Astrocyte of the hippocampus (primary cell): ENCODE measurements at places on chromosomes 4 and X.

DNA sequence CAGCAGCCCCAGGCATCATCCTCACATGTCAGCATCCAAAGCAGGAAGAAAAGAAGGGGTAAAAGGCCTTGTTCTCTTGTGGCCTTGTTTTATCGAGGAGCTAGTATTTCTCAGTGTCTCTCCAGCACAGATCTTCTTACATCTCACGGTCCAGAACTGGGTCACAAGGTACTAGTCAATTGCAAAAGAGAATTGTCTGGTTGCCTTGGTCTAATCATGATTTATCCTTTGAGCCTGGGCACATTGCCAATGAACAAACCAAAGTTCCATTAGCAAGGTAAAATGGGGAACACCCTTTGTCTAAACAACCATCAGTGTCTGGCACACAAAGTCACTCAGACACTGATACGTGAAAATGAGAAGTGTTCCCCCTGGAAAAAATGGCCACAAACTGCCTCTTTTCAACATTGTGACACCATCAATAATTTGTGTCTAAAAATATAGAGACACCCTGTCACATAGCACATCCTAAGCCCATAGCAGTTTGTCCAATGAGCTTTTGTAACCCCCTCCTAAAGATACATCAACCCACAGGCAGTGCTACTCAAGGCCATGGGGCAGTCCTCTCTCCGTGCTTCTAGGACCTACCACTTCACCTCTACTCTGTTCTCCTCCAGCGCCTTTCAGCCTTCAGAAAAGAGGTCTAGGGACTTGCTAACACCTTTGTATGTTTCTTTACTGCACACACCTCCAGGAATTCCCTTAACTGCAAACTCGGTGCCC, 534.4 kb downstream of the MID1IP1 start:
- peak; percentile 12 for DNase-seq

DNA sequence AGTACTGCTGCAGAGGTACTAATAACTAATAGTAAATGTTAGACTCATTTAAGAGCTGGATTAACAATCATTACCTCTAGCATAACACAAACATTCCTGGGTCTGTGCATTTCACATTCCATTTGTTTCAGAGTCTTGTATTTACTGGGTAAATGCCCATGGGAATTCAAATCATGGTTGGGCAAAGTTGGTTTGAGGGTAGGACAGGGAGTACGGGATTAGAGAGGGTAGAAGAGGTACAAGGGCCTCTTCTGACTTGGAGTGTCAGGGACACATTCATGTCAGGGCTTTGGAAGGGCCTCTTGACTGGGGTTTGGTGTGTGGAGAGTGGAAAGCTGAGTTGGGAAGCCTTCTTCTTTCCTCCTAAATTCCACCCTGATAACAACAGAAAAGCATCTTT, 65.9 kb downstream of the WWC2 start:
- peak; percentile 50 for DNase-seq

DNA sequence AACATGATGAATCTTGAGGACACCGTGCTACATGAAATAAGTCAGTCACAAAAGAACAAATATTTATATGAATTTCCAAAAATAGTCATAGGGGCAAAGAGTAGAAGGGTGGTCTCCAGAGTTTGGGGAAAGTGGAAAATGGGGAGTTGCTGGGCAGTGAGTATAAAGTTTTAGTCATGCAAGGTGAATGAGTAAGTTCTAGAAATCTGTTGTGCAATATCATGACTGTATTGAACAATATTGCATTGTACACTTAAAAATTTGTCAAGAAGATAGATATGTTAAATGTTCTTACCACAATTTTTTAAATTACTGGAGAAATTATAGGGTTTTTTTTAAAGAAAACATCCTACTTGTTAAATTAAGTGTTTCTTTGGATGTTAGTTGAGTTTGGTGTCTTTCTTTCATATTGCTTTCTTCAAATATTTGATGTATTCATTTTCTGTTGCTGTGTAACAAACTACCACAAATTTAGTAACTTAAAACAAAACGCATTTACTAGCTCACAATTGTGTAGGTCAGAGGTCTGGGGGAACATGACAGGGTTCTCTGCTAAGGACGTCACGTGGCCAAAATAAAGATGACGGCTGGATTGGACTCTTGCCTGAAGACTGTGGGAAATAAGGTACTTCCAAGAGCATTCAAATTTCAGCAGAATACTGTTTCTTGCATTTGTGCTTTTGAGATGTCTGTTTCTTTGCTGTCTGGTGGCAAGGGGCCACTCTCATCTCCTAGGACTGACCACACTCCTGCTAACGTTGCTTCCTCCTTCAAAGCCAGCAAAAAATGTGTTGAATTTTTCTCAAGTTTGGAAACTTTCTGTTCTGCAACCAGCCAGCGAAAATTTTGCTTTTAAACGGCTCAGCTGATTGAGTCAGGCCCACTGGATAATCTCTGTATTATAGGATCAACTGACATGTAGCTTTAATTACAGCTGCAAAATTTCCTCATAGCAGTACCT, 76.7 kb downstream of the CPEB2 start:
- DNase-seq: no peak

- DNase-seq: no peak
Measured at GRCh38 chrX:102883491-102883890, 53.6 kb upstream of the RAB40AL start.

- DNase-seq: peak; percentile 79
Measured at GRCh38 chr4:169485791-169486742, 126.3 kb downstream of the NEK1 start.

DNA sequence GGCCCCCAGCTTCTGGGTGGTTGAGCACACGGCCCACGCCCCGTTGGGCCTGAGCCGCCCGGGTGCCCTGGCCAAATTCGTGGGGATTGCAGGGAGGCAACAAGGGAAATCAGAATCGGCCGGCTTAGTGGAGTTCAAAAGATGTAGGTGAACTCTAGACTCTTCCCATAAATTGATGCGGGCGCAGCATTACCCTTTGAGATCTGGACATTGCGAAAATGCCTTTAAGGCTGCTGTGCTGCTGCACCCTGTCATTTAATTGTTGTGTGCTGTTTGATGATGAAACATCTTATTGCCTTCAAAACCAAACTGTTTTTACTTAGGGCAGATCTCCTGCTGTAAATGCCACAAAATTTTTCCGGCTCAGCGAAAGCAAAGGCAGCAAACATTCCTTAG, 409 bp upstream of the MPP1 start:
- peak; percentile 52 for DNase-seq

GRCh38 chrX:41352329-41352838, 18.4 kb downstream of the DDX3X start:
- no peak for DNase-seq

- no peak for DNase-seq
Measured at GRCh38 chr4:119106036-119107000, 29.3 kb upstream of the MYOZ2 start.

DNA sequence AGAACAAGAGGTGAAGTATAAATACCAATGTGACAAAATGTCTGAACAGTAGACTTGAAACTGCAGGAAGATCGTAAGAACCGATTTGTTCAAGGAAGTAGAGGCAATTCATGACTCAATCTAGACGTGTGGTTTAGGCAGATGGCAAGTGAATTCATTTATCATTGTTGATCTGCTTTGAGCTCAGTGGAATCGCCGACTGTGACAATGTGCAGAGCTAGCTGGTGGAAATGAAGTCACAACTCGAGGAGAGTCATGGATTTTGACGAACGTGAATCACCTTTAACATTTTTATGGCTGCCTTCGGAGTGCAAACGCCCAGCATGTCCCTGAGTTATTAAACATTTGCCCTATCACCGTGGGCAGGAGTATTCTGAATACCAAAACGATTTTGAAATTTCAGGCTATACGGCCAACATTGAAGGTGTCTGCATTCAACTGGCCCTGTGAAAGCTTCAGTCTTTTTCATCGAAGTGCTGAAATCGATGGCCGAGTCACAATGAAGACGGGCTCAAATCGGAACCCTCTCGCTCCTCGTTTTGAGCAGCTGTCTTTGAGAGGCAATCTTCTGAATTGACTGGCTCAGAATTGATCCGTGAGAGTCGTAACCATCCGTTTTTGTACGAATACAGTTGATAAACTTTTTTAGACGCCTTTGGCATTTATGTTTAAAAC, 689 bp upstream of the OGT start:
- DNase-seq: peak; percentile 28

- DNase-seq: no peak
Measured at GRCh38 chr4:24781999-24782745, 13.2 kb upstream of the SOD3 start.

DNA sequence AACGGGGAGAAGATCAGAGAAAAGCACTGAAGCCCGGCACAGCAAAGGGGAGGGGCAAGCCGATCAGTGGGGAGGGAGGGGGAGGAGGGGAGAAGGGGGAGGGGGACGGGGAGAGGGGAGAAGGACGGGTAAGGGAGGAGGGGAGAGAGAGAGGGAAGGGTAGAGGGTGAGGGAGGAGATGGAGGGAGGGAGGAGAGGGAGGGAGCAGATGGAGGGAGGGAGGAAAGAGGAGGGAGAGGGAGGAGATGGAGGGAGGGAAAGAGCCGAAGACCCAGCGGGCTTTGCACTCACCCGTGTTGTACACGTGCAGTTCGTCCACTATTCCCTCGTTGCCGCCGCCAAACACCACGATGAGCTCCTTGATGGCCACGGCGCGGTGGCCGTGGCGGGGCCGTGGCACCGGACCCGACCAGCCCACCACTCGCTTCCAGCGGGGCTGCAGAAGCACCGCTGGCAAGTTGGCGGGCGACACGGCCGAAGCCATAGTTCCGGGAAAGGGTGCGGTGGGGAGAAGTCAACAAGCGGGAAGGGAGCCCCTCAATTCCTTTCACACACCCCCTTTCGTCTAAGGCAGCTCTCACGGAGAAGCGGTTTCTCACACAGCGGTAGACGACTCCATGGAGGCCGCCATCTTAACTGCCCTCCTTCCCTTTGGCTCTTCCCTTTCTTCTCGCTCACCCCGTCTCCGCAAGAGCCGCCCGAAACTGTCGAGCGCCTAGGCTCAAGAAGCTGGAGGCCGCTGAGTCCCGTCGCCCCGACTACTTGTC, 1.1 kb downstream of the HCFC1 start:
- peak; percentile 71 for DNase-seq

DNA sequence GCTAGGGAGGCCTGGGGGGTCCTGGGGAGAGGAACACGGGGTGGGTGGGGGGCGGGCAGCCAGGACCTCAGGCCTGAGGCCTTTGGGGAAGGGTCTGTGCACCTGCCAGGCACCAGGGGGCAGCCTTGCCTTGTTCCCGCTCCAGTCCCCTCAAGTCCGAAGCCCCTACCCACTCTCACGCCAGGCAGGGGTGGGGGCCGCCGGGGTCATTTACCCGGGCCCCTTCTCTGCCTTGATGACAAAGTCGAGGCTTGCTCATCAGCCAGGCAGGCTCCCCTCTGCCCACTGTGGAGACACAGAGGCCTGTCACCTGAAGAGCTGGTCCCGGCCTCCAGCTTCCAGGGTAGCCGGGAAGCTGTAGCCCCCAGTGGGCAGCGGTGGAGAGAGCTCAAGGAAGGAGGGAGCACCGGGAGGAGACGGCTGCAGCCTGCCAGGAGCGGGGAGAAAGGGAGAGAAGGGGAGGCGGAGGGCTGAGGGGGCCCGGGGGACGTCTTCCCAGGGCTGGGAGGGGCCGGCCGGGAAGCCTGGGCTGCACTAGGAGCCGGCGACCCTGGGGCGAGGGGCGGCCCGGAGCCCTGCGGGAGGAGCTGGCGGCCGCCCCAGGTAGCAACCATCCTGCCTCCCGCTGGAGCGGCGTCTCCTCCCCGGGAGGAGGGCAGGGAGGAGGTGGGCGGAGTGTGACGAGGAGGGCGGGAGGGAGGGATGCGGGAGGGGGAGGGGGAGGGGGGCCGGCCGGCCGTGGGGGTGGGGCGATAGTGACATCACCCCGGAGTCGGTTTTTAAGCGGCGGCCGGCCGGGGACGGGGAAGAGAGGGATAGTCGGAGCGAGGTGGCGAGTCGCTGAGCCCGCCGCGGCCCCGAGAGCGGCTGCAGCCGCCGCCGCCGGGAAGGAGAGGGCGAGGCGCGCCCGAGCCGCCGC, at the start of gene SLC6A8:
TSS of gene SLC6A8 (plus strand) at position 806 of the 919 bp plus-strand sequence. CDS start 649 bp downstream, outside the sequence.
- DNase-seq: peak; percentile 75

DNA sequence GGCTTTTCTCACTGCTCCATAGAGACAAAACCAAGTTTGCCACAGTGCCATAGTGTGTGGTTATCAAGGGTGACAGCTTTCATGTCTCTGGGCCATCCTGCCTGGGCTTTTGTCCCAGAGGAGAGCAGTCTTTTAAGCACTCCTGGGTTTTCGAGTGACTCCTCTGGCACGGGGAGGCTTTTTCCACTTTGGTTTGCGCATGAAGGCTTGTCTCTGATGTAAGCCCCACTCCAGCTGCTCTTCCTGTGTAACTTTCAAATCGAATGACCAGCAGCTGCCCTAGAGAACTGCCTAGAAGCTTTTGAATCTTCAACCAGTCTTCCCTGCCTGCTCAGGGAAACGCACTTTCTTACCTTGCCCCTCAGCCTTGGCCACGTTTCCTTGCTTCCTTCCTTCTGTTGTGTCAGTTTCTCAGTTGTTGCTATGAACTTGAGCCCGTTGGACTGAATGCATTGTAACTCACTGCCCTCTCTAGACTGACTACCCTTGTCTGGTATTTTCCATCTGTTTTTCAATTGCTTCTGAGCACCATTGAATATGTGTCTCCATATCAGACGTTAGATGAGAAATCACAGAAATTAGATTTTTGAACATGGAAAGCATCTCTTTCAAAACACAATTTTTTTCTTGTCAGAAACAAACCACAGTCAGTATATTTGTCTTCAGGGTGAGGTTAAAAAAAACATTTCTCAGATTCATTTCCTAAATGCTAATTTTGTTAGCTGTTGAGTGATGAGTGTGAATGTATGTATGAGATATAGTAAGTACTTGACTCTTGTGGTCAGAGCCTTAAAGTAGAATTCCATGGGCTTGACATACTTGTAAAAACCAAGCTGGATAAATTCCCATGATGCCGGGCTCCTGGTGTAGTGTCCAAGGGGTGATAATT, 45.3 kb downstream of the SLC9A6 start:
- DNase-seq: peak; percentile 74

DNA sequence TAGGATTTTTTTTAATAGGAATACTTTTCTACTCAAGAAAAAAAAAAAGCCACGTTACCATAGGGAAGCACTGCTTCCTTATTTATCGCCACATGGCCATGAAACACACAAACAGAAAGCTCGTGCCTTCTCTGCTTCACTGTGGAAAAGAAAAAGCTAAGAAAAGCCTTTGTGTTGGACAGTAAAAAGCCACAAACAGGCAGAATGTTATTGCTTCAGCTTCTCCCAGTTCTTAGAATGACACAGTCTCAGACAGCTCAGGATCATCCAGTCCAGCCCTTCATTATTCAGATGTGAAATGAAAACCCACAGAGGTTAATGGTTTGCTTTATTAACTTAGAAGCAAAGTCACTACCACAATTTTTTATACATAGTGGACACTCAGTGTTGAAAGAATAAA, 181.6 kb upstream of the NOCT start:
- DNase-seq: no peak

DNA sequence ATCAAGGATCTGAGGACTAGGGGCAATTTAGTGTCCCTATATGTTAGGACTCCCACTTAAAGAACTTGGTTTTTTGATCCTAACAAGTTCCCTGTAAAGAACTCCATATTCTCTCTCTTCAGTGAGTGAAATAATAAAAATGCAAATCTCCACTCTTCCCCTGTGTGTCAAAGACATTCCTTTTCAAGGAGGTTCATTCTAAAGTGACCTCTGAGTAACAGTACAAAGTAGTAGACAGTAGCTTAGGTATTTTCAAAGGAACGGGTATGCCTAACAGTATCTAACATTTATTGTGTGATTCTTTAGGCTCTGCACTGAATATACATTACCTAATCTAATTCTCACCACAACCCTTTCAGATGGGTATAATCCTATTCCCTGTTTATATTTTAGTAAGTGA, 58.4 kb upstream of the SCOC start:
- no peak for DNase-seq
